ENCODE measurements at places on chromosomes 1 and 21.

DNA sequence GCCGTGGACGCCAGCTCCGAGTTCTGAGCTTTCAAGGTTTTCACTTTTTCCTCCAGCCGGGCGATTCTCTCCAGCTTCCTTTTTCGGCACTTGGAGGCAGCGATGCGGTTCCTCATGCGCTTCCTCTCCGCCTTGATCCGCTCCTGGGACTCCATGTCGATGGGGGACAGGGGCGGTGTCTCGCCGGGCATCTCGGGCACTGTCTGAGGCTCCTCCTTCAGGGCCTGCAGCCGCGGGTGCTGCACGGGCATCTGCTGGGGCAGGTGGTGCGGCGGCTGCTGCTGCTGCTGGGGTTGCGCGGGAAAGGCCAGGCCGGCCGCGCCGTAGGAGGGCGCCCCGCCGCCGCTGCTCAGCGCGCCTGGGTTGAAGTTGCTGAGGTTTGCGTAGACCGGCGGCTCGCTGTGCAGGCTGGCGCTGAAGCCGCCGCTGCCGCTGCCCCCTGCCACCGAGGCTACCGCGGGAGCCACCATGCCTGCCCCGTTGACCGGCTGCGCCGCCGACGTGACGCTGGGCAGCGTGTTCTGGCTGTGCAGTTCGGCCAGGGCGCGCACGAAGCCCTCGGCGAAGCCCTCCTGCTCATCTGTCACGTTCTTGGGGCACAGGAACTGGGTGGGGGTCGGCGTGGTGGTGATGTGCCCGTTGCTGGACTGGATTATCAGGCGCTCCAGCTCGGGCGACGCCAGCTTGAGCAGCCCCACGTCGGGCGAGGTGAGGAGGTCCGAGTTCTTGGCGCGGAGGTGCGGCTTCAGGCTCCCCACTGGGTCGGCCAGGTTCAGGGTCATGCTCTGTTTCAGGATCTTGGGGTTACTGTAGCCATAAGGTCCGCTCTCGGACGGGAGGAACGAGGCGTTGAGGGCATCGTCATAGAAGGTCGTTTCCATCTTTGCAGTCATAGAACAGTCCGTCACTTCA is 1.4 kb downstream of the JUN start:
- peak; percentile 69 for DNase-seq

- no peak for DNase-seq
Measured at GRCh38 chr21:31772674-31773555, 41.0 kb upstream of the SCAF4 start.

GRCh38 chr21:39633770-39634181 is 21.0 kb downstream of the B3GALT5 start:
- no peak for DNase-seq

GRCh38 chr1:180169640-180170195 is 15.0 kb downstream of the QSOX1 start:
- DNase-seq = no peak

- no peak for DNase-seq
Measured at GRCh38 chr1:67169496-67169895, 3.2 kb downstream of the IL23R start.

DNA sequence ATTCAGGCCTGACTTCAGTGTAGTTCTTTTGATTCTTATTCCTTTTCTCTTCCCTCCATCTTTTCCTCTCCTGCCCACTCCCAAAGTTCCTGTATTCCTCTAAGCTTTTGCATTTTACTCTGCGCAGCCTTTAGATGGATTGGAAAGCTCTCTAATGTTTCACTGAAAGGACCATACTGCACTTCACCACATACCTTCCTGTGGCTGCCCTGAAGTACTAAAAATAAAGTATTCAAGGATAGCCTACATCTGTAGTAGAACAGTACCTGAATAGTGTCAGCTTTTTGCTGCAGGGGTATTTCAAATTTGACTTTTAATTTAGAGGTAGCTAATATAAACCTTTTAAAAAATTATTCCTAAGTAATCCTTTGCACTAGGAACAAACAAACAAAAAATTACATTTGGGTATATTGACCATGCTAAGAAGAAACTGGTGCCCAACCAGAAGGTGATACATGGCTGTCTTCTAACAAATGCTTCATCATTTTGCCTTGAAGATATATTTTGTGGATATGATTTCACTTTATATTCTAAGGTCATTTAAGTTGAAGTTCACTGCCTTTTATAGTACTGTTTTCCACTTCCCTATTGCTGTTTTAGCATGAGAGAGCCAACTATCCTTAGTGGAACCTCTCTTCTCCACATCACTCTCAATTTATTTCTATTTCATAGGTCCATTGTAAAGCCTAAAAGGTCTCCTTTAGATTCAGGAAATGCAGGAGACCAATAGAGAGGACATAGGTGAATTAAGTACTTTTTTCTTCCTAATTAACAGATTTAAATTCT is 22.8 kb downstream of the FAM20B start:
- DNase-seq = no peak

DNA sequence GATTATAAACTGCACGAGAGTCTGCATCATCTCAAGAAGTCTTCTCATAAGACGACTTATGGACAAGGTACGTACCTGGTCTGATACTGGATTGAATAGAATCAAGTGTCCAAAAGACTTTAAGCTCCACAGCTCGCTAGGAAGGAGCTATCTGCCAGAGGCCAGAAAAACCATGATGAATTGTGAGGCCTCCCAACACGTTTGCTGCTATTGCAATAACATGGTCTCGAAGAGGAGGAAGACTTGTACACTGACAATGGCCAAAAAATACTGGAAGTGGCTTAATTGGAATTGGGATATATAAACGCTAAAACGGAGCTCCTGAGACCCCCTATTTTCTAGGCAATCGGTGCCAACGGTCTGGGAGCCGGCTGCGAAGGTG is 534 bp downstream of the DNAJC28 start:
- DNase-seq = no peak

DNA sequence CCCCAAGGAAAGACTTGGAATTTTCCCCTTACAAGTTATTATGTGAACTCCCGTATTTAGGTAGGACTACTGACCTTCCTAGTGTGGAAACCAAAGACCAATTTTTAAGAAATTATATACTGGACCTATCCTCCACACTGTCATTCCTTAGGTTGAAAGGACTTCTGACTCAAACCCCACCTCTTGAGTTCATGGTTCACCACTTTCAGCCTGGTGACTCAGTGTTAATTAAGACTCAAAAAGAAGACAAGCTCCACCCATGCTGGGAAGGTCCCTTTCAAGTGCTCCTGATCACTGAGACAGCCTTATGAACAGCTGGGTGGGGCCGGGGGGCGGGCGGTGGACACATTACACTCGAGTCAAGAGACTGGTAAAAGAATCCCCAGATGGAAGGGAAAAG is 113.2 kb downstream of the LRRC53 start:
- no peak for DNase-seq

DNA sequence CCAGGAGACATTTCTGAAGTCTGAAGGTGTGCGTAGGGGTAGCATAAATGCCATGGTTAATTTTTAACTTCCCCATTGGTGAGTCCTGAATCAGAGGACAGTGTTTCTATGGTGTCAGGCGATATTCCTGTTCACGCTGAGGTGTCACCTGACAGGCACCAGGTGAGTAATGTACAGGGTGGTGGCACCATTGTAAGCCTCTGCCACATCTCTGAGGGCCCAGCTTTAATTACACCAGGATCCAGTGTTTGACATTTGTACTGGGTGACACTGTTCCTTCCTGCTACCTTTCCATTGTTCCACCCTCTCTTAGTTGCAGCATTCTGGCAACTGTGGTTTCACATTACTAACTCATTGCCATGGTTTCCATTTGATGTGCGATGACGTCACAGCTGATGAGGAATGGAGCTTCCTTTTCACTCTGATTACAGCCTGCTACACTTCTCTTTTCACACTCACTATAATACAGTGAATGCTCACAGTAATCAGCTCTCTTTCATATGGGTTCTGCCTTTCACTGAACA is 40.6 kb upstream of the MARK1 start:
- no peak for DNase-seq

- DNase-seq = no peak
Measured at GRCh38 chr21:34737115-34737514, 68.3 kb downstream of the CLIC6 start.

GRCh38 chr1:163038928-163039706 is 30.0 kb upstream of the RGS4 start:
- DNase-seq = no peak

DNA sequence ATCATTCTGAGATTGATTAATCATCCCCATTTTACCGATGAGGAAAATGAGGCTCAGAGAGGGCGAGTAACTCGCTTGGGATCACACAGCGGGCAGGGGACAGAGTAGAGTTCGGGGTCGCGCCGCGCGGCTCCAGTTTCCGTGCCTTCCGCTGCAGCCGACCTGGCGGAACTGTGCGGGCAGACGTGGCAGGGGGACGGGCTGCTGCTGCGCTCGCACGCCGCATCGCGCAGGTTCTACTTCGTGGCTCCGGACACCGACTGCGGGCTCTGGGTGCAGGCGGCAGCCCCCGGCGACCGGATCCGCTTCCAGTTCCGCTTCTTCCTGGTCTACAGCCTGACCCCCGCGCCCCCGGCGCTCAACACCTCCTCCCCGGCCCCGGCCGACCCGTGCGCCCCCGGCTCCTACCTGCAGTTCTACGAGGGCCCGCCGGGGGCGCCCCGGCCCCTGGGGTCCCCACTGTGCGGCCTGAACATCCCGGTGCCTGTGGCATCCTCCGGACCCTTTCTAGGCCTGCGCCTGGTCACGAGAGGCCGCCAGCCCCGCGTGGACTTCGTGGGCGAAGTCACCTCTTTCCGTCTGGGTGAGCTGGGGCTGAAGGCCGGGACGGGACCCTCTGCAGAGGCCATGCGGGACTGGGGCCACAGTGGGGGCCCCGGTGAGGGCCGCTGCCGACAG is 2.3 kb downstream of the LDLRAD2 start:
- DNase-seq = peak; percentile 4

DNA sequence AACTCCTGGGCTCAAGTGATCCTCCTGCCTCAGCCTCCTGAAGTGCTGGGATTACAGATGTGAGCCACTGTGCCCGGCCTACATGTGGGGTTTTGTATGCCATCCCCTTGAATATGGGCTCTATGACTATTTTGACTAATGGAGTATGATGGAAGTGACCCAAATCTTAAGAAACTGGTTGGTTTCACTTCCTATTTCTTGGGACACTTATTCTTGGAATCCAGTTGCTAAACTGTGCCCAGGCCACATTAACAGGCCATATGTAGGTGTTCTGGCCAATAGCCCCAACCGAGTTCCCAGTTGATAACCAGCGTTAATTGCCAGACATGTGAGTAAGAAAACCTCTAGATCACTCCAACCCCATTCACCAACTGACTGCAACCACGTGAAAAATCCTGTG is 36.3 kb upstream of the CLIC4 start:
- DNase-seq = no peak

- DNase-seq = no peak
Measured at GRCh38 chr1:156346636-156347035, 8.3 kb downstream of the TSACC start.

DNA sequence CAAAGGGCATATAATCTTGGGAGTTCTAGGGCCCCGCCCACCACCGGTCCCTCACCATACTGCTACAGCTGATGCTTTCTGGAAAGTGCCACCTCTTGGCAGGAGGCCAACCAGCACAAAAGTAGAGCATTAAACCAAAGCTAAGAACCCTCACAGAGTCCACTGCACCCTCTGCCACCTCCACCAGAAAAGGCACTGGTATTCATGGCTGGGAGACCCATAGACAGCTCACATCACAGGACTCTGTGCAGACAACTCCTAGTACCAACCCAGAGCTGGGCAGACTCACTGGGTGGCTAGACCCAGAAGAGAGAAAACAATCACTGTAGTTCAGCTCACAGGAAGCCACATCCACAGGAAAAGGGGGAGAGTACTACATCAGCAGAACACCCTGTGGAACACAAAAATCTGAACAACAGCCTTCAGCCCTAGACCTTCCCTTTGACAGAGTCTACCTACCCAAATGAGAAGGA is 10.8 kb downstream of the THEM4 start:
- DNase-seq = peak; percentile 82

- no peak for DNase-seq
Measured at GRCh38 chr1:184747089-184747955, 7.3 kb downstream of the EDEM3 start.

DNA sequence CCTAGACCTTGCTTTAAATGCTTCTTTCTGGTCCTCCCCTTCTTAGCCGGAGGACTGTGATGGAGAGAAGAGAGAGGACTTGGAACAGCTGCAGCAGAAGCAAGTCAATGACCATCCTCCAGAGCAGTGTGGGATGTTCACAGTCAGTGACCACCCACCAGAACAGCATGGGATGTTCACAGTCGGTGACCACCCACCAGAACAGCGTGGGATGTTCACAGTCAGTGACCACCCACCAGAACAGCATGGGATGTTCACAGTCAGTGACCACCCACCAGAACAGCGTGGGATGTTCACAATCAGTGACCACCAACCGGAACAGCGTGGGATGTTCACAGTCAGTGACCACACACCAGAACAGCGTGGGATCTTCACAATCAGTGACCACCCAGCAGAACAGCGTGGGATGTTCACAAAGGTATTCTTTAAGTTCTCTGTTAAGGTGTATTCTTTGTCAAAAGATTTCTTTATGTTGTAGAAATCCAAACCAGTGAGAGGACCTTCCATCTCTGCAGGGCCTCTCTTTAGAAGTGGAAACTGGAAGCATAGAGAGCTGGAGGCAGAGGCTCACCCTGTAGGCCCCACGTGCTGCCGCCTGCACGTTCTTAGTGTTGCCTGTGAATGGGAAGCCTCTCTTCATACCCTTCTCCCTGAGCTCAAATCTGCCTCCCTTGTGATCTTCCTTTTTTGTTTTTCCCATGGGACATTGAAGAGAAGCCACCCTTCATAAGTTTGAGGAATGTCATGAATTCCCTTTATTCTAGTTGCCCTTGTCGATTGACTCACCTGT is 10.6 kb downstream of the PCNT start:
- no peak for DNase-seq

GRCh38 chr1:178465011-178465410 is 31.8 kb downstream of the CLEC20A start:
- DNase-seq = no peak

DNA sequence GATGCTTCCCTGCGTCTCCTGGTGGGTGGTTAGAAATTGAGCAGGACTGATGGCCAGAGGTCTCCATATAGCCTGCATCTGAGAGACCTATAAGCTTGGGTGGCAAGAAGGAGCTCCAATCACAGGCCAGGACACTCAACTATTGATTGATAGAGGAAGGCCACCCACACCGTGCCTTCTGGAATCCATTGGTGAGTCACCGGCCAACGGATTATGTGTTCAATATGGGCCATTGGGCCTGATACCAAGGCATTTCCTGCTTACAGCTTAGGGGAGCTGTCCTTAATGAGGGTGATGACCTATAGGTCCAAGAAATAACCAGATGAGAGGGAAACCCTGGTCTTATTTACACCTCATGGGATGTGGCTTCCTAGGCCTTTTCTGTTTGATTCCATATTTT is 115.1 kb downstream of the PLPP3 start:
- DNase-seq = no peak

GRCh38 chr1:39283858-39284257 is 79.4 kb downstream of the MACF1 start:
- DNase-seq = no peak

GRCh38 chr1:5978452-5978851 is 13.8 kb downstream of the NPHP4 start:
- no peak for DNase-seq

- no peak for DNase-seq
Measured at GRCh38 chr21:16969636-16970035, 543.2 kb upstream of the CXADR start.

- no peak for DNase-seq
Measured at GRCh38 chr1:168735974-168736373, 7.0 kb upstream of the DPT start.
